ENCODE measurements at places on chromosomes 4 and X. TPM values are rescaled to one million over a fixed set of nuclear protein-coding genes. Genes with fewer than 3 reads are reported as not detected.

LNX1 gene
- 0.99 TPM for total RNA-seq

TSPAN6 gene
- 34.1 TPM for total RNA-seq

CT47B1 gene
- total RNA-seq: not detected

SLIT2 gene
- total RNA-seq: 10.5 TPM

CXorf49 gene
- total RNA-seq: not detected
